NCI-H1092 treated with DMSO at 0.1 percent for 48 hours (cell line): ENCODE measurements at places on chromosomes 16 and 17.
A peak's percentile ranks its signal among the peaks of the same experiment; 100 is the strongest.

GRCh38 chr16:69302301-69302700 is 8.8 kb upstream of the VPS4A start:
- no peak for DNase-seq

- DNase-seq: no peak
Measured at GRCh38 chr16:48378836-48379235, 6.4 kb downstream of the SIAH1 start.

GRCh38 chr16:4982056-4982867 is 24.1 kb downstream of the SEC14L5 start:
- DNase-seq: no peak

GRCh38 chr17:32265192-32265923 is at the start of gene RHBDL3:
TSS of gene RHBDL3 (plus strand) at chr17:32265832. CDS start at chr17:32266190, 358 bp downstream.
- DNase-seq: peak; percentile 38

DNA sequence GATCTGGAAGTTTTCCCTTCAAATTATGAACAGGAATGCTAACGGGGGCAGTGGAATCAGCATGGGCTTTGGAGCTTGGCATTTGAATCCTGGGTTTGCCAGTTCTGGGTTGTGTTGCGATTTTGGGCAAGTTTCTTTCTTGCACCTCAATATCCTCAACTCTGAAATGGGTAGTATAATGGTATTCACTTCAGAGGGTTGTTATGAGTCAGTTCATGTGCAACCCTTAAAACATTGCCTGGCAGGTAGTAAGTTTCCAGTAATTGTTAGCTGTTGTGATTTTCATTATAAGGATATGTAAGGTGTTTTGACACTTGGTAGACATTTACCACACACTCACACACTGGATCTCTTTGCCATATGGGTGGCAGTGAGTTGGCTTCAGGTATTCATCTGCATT is 33.4 kb downstream of the SNX29 start:
- DNase-seq: no peak

DNA sequence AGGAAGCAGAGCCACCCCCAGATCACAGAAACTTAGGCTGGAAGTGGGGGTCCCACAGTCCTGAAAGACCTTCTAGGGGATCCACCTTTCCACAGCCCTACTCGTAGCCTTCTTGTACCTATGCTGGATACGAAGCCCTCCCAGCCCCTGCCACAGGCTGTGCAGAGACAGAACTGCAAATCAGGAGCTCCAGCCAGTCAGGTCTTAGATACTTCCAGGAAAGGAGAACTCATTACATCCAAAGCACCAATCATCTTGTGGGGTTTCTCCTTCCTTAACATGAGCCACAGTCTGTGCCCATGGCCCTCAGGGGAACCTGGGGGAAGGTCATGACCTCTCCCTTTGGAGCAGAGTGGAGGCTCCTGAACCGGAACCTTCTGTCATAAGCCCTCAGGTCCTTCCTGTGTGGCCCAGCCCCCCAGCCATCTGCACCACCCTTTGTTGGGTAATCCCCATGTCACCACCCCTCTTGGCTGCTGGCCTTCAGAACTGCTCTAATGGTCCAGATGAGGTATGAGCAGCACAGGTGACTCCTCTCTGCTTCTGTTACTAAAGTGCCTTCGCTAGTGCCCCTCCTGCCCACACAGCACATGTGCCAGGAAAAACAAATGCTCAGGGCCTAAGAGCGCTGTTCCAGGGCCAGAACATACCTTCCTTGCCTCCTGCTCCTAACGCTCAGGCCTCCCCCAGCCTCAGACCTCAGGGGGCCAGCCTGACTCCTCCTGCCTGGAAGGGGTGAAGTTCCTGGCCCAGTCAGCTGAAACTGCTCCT is 14.6 kb downstream of the SRCIN1 start:
- peak; percentile 80 for DNase-seq

GRCh38 chr17:69552986-69553667 is 138.6 kb downstream of the MAP2K6 start:
- DNase-seq: no peak
